Right lung (tissue), 10 donors: ENCODE measurements at places on chromosomes 7 and 10. TPM values are rescaled to one million over a fixed set of nuclear protein-coding genes. Genes with fewer than 3 reads are reported as not detected.

TNS3 gene
- polyA plus RNA-seq = 97.2 TPM

TEX36 gene
- not detected for polyA plus RNA-seq

CHRM2 gene
- 0.50 TPM for polyA plus RNA-seq

TET1 gene
- polyA plus RNA-seq = 19.7 TPM

GRCh38 chr10:114046087-114046458 lies 2.4 kb downstream of the ADRB1 start:
- DNase-seq = no peak

GRCh38 chr7:127895814-127896280 lies 135.4 kb downstream of the LRRC4 start:
- no peak for DNase-seq

- DNase-seq = no peak
These were observed 5.1 kb upstream of the ZNF32 start for GRCh38 chr10:43653746-43654145.

DNA sequence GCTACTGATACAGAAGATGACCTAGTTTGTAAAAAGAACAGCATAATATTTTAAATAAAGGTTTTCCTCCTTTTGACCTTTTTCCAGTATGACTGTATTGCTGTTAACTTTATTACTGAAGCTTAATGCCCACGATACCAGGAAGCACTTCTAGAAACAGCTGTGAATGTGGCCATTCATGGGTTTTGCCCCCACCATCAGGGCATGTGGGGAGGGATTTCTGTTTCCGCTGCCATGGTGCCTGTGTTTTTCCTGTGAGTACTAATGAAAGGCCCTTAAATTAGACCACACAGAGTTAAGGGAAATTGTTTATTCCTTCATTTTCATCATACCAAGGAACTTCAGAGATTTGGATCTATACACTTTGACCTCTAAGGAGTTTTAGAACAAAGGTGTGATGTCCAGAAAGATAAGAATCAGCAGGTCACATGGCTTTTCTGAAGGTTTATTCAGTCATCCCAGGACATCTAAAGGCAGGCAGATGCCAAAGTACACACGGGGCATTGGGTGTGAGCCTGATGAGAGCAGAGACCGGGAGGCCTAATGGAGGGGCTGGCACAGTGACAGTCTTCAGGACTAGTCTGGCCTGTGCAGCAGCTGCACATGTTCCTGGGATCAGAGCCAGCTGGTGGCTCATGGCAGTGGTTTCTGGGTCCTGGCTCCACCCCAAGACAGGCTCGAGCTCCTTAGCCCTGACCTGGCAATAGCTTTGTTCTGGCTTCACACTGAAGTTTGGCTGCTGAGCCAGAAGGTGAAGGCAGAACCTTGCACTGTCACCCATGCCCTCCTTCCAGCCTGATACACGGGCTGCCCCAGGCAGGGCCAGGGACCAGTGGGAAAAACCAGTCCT lies 190.9 kb downstream of the REEP3 start:
- peak; percentile 77 for DNase-seq

- DNase-seq = no peak
These were observed 175.4 kb downstream of the CELF2 start for GRCh38 chr10:11193001-11193551.

- DNase-seq = no peak
These were observed 115.5 kb upstream of the ZNF438 start for GRCh38 chr10:31147210-31147608.

DNA sequence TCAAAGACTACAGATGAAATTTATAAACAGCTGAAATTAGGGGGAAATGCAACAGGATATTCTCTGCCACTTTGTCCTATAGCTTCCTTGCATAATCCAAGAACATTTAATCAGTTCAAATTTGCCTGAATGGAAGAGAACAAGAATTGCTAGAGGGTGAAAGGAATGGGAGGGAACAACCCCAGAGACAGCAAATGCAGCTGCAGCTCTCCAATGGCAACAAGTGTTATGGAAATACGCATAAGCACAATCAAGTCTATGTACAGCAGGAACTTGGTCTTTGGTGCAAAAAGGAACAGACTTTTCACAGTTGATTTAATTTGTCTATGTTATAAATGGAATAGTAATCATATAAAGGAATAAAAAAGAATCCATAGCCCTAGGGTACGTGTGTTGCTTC lies 269.0 kb upstream of the ETV1 start:
- DNase-seq = no peak

- DNase-seq = no peak
These were observed 25.5 kb upstream of the FAM221A start for GRCh38 chr7:23654508-23654907.

- DNase-seq = no peak
These were observed 14.9 kb downstream of the CARD11 start for GRCh38 chr7:3028758-3029093.
